Cerebellar nuclear complex (tissue), 1 donor: ENCODE measurements at places on chromosomes 12 and 14.

- DNase-seq: no peak
Measured at GRCh38 chr12:121720762-121721161, 8.2 kb downstream of the TMEM120B start.

- no peak for DNase-seq
Measured at GRCh38 chr14:51145246-51145645, 50.3 kb upstream of the TRIM9 start.

DNA sequence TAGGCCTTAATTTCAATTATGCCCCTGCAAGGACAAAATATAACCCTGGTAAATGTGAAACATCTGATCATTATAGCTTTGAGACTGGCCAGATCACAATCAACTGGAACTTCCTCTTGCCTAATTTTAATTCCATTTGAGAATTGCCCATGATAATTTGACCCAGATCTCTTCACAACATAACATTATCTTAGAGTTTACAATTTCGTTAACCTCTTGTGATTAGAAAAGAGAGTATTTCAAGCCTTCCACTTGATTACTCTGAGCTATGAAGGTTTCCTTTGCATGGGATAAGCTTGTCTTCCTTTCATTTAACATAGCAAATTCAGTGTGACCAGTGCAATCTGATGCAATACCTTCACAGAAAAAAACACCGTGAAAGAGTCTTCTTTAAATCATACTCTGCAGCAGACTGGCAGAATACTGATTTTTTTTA is 143.6 kb downstream of the DUSP6 start:
- no peak for DNase-seq

DNA sequence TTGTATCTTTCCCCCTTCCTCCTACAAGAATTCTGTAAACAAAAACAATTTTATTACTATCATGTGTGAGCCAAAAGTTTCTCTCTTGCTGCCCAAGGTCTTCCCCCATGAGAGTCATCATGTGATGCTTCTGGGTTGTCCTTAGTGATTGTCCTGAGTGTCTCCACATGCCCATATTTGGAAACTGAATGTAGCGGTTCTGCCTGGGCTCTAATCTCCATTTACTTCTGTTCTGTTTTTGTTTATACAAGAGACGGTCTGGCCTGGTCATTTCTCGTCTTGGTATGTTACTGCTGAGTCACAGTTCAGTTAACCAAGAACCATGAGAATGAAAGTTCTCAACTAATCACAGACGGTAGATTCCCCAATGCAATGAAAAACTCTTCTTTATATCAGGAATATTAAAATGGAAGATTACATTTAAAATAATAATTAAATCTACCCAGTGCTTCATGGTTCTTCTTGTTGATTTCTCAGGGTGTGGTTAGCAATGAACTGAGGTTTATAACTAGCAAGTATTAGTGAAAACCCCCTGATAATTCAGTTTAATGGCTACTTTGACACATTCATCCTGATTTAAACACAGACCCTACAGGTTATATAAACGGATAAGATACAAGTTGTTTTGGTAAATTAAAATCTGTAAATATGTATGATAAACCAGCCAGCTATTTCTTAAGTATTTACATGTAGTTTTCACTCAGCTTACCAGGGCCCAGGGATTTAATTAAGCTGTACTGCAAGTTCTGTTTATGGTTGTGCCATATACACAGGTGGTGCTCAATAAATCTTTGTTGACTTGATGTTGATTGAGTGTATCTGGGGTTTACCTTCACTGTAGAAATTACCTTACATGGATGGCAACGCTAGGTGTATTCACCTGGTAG is 81.1 kb downstream of the PELI2 start:
- no peak for DNase-seq

DNA sequence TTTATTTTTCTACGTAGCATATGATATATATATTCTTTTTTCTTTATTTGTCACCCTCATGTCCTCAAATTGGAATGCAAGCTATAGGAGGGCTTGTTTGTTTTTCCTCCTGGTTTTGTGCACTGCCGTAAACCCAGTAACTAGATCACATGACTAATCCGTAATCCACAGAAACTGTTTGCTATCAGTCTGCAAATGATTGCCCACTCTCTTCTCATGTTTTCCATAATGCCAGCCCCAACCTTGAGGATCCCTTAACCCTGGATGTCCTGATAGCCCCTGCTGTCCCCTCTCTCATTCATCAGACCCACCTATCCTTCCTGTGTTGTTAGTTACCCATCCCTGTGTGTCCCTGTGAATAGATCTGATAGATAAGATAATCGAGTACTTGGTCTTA is 94.0 kb downstream of the TSPAN9 start:
- no peak for DNase-seq

- DNase-seq: no peak
Measured at GRCh38 chr12:53381731-53382630, 2.0 kb downstream of the SP1 start.

DNA sequence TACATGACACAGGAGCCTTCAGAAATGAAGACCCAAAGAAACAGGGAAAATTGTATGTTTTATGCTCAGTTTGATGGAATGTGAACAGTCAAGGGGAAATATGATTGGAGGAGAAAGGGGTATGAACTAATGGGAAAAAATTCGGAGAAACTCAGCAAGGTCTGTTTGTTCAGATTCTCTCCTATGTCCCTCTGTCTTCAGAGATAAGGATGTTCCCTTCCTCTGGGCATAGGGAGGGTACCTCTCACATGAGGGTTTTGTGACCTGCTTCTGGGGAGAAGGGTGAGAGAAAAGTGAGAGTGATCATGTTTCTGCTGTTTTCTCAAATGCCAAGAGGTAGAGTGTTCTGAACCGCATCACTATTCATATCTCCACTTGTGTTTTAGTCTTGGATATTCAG is 26.6 kb upstream of the LIMA1 start:
- DNase-seq: no peak

GRCh38 chr14:50599700-50600444 is 39.9 kb downstream of the ATL1 start:
- no peak for DNase-seq

GRCh38 chr14:61343991-61344405 is 22.6 kb downstream of the PRKCH start:
- no peak for DNase-seq

DNA sequence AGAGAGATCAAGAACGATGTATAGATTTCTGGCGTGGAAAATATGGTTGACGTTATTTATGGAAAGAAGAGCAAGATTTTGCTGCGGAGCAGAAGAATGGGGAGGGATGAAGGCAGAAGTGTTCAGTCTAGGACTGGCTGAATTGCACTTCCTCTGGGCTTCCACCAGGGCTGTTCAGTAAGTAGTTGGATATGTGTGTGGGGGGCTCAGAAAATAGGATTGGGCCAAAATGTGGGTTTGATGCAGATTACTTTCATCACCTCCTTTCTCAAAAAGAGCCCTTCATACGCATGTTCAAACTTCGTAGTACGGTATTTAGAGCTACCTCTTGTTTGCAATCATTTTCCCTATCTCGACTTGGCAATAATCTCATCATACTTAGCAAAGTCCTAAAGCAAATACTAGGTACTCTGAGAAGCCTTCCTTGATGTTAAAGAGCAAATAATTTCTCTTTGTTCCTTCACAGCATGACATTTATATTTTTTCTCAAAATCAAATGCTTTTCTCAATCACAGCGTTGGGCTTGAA is 349.4 kb downstream of the NELL2 start:
- no peak for DNase-seq

DNA sequence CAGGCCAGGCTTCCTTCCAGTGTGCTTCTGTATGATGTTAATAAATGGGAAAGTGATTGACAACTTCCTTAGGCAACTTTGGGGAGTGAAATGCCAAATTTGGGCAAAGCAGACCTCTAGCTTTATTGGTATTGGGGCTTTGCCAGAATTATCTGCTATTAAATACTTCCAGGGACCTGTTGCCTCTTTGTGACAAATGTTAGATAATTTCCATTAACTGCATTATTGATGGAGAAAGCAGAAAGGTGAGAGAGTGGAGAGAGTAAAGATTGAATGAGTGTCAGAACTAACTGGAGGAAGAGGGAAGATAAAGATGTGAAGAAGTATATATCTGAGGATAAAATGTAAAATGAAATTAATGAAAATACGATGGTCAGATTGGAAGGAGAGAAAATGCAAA is 94.5 kb downstream of the CACNA1C start:
- DNase-seq: no peak

- DNase-seq: no peak
Measured at GRCh38 chr12:89383235-89384049, 31.1 kb upstream of the DUSP6 start.

DNA sequence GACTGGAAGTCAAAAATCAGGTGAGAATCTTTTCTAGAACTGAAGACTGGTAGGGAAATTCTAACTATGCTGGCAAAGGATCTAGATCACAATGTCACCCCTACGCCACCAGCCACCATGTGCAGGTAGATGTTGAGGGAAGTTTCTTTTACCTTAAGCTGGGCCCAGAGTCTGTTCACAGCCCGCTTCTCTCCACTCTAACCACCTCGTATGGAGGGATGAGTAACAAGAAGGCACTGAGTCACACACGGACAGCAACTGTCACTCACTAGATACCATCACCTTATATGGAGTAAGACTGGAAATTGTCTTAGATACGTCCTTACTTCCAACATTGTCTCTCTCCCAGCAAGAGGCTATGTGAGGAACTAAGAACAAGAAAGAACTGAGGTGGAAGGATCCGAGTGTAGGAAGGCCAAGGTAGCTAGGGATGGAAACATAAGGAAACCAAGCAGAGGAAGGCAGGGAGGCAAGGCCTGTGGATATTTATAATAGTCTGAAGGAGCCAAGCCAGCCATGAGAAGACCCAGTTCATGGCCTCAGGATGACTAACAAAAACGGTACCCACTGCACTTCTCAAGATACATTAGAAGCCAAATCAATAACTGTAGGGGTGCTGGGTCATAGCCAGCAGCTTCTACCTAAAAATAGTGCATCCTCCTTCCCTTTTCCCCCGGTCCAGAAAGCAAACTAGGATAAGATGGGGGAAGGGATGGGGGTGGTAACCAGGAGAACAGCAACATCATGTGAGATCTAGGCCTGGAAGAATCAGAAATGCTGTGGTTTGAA is 15.5 kb downstream of the REM2 start:
- DNase-seq: no peak

DNA sequence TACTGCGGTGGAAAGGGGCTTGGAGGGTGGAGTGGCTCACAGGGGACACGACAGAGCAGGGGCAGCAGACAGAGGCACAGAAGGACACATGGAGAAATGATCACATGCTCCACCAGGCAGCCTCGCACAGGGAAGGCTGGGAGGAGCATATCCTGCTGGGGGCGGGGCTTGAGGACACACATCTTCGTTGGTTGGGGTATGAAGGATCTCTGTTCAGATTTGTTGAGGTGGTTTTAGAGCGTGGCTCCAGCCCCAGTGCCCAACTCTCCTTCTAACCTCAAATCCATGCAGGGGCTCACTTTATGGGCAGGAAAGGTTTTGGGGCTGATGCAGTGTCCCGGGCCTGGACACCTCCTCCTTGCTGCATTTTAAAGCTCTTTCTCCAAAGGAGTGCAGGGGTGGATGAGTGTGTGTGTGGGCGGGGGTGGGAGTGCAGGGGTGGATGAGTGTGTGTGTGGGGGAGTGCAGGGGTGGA is 733 bp upstream of the P3H3 start:
- DNase-seq: peak; percentile 74

GRCh38 chr12:114913871-114914801 is 230.2 kb upstream of the TBX3 start:
- DNase-seq: no peak

GRCh38 chr12:43148691-43149090 is 403.3 kb downstream of the ADAMTS20 start:
- no peak for DNase-seq

- no peak for DNase-seq
Measured at GRCh38 chr12:113135178-113136127, at the start of gene RASAL1. Gene RASAL1 (minus strand): TSS chr12:113135761. CDS start chr12:113135462, 299 bp downstream.

- DNase-seq: no peak
Measured at GRCh38 chr14:105331575-105332349, 17.2 kb downstream of the PACS2 start.

GRCh38 chr12:55899082-55899481 is 28.6 kb downstream of the PYM1 start:
- no peak for DNase-seq

DNA sequence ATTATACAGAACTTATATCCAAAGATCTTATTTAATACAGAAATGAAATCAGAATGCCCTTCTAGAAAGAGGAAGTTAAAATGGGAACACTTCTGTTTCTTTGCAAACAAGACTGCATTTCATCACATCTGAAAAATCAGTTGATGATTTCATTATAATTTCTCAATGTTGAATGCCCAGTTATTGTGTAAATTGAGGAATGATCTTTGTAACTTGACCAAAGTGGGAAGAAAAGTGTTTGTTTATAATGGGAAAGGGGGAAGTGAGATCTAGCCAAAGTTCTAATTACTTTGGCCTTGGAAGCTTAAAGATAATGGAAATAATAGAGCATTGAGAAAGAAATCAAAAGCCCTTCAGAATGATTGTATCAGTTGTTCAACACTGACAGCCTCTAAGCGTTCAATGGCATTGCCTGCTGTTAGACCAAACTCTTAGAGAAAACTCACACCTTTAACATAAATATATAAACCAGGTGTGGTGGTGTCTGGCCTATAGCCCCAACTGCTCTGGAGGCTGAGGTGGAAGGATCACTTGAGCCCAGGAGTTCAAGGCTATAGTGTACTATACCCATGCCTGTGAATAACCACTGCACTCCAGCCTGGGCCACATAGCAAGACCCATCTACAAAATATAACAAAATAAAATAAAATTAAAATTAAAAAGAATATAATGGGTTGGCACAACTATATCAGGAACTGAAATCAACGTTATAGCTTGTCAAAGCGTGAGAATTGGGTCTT is 9.9 kb upstream of the LYZ start:
- no peak for DNase-seq

DNA sequence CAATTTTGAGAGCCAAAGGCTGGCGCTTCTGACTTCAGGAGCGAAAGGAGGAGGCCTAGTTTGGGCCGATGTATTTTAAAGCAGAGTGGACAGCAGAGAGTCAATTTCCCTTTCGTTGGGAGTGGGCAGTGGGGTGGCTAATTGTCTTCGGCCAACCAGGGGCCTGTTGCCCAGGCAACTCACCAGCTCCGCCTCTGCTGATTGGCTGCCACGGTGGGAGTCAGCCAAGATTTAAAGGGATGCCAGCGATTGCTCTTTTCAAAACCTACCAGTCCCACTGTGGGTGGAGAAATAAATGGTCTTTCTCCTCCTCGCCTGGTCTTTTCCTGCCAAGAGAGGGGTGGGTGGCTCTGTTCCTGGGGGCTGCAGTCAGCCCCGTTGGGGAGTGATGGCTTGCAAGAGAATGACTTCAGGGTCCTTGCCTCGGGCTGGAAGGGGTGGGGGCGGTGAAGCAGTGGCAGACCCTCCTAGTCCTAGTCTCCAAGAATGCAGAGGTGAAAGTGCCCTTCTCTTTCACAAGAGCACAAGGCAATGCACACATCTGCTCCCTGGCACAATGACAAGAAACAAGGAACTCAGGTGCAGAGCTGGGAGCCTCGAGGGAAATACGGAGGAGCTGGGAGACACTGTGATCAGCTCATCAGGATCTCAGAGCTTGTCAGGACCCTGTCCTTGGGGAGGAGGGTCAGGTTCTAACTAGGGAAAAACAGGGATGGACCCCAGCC is 37.7 kb downstream of the RASAL1 start:
- peak; percentile 87 for DNase-seq

GRCh38 chr14:93137864-93138263 is 22.1 kb upstream of the ITPK1 start:
- DNase-seq: no peak

DNA sequence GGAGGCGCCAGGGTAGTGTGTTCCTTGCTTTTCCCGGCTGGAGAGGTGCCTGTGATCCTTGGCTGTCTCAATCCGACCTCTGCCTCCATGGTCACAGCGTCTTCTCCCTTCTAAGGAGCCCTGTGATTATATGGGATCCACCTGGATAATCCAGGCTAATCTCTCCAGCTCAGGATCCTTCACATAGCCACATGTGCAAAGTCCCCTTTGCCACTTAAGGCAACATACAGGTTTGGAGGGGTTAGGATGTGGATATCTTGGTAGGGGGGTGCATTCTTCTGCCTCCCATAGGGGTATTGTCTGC is 1.2 kb upstream of the HVCN1 start:
- no peak for DNase-seq
